Stimulated activated CD8-positive, alpha-beta memory T cell treated with anti-CD3 and anti-CD28 coated beads, Interleukin-7, amount 100 ng/mL, for 1 hour (primary cell): ENCODE measurements at places on chromosomes 2 and 18.

GRCh38 chr2:52289741-52290140, 1257.8 kb upstream of the NRXN1 start:
- DNase-seq, result no peak

- no peak for DNase-seq
Observed at GRCh38 chr18:77181950-77182707, 49.5 kb upstream of the MBP start.

DNA sequence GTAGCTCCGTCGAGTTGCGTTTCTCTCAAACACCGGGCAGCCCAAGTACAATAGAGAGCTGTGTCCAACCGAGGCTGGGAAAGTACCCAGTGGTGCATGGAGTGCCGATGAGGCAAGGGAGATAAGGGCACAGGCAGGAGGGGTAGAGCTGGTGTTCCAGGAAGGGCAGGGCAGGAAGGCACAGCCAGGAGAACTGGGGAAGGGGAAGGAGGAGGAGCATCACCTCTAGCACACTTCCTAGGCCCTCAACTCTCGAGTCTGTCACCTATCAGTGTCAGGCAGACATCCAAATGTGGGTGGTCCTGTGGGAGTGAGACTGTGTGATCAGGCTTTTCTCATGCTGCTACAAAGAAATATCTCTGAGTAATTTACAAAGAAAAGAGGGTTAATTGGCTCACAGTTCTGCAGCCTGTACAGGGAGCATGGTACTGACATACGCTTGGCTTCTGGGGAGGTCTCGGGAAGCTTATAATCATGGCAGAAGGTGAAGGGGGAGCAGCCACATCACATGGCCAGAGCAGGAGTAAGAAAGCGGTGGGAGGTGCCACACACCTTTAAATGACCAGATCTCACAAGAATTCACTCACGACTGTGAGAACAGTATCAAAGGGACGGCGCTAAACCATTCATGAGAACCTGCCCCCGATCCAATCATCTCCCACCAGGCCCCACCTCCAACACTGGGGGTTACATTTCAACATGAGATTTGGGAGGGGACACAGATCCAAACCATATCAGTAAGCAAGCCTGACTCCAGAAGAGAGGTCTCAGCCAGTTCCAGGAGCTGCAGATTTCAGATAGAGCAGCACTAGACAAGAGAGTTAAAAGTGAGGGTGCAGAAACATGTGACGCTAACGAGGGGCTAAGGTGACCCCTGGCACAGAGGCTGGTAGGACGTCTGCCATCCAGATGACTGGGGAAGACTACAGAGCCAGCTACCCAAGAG, 75.7 kb downstream of the MBOAT2 start:
- no peak for DNase-seq

DNA sequence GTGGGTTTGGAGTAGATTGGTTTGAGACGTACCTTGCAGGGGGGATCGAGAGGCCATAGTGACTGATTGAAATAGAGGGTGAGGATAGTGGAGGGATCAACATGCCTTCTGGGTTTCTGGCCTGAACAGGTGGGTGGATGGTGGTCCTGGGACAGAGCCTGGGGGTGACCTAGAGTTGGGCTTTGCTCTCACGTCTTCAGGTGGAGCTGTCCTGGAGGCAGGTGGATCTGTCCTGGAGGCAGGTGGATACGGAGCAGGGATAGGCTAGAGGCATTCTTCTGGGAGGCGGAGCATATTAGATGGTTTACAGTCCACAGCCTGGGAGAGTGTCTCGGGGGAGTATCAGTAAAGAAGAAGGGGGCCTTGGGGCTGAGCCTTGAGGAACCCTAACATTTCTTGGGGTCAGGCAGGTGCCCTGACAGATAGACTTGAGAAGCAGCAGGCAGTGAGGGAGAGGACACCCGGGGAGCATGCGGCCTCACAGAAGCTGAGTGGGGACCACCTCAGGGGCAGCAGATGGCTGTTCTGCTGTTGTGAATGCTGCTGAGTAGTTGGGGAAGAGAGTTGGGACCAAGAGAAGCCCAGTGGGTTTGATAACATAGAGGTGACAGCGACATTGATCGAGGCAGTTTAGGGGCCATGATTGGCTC, 1.6 kb downstream of the CAPN10 start:
- DNase-seq, result no peak

DNA sequence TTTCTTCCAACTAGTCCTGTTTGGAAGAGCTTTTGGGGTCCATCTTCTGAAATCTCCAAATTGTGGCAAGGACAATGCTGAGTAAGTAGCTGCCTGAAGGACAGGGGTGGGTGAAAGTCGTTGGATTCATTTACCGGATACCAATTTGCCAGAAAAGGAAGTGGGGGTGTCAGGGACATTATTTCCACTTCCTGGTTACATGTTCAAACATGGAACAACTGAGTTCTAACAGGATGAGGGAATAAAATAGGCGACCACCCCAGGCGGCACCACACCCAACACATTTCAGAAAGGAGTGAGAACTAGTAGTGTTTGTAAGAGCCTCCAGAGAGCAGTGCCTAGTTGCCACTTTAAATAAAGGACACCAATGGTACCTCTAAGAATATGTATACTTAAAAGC, 158.6 kb upstream of the SERTAD2 start:
- DNase-seq, result no peak

DNA sequence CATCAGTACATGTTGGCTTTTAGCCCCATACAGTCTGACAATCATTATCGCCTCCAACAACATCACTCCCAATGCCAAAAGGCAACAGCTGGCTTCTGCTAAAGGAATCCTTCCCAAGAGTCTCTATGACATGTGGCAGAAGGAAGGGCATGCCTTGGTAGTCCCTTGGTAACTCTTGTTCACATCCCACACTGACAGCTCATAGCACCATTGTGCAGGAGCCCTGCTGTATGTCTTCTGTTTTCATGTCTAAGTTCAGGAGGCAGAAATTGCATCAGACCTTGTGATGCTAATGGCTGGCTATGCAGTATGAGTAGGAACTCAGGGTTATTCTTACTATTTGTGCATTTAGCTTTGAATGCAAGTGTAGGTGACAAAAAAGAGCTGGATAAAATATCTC, 392.1 kb downstream of the PTH2R start:
- DNase-seq, result no peak

- no peak for DNase-seq
Observed at GRCh38 chr2:30204281-30204680, 27.1 kb upstream of the LBH start.

DNA sequence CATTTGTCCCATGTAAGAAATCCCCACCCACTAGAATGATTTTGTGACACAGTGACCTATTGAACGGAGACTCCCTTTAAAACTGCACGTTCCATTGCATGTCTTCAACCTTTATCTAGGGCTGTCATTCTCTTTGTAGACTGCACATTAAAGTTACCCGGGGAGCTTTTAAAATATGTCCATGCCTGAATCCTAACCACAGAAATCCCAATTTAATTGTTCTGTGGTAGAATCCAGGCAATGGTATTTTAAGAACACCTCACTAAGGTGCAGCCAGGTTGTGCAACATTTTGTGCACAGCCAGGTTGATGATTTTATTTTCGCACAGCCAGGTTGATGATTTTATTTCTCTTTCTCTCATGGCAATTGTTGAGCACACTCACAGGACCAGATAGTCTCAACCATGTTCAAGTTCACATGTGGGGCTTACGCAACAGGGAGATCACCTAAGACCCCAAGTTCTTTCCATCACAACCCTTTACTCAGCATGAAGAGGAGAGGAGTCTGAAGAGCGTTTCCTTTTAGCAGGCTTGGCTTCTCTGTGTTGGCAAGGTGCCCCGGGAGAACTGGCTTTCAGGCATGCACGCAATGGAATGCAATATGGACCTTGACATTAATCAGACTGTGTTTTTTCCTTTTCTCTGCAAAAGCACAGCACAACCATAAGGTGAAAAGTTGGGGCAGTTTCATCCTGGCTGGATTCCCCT, 467.3 kb upstream of the ETAA1 start:
- no peak for DNase-seq

DNA sequence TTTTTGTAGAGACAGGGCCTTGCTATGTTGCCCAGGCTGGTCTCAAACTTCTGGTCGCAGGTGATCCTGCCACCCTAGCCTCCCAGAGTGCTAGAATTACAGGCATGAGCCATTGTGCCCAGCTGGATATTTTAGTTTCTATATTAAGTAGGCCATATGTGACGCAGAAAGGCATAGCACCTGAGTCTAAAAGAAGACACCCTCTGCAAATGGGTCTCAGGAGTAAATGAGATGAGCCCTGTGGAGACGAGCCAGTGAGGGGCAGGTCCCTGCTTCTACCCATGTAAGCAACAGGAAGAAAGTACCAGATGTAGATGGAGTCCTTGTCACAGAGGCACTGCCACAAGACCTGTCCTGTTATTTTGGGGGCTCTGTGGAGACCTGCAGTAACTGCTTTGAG, 322.4 kb downstream of the PTPRM start:
- no peak for DNase-seq
